ENCODE measurements at places on chromosomes 4 and X.
A peak's percentile ranks its signal among the peaks of the same experiment; 100 is the strongest.

GRCh38 chr4:78032446-78032845 lies 24.7 kb upstream of the FRAS1 start:
- peak; percentile 99 for DNase-seq

GRCh38 chrX:40060356-40060845 lies 37.4 kb downstream of the BCOR start:
- no peak for DNase-seq

DNA sequence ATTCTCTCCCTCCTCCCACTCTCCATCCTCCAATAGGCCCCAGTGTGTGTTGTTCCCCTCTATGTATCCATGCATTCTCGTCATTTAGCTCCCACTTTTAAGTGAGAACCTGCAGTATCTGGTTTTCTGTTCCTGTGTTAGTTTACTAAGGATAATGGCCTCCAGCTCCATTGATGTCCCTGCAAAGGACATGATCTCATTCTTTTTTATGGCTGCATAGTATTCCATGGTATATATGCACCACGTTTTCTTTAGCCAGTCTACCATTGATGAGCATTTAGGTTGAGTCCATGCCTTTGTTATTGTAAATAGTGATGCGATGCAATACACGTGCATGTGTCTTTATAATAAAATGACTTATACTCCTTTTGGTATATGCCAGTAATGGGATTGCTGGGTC lies 100.3 kb upstream of the USP9X start:
- DNase-seq: no peak

DNA sequence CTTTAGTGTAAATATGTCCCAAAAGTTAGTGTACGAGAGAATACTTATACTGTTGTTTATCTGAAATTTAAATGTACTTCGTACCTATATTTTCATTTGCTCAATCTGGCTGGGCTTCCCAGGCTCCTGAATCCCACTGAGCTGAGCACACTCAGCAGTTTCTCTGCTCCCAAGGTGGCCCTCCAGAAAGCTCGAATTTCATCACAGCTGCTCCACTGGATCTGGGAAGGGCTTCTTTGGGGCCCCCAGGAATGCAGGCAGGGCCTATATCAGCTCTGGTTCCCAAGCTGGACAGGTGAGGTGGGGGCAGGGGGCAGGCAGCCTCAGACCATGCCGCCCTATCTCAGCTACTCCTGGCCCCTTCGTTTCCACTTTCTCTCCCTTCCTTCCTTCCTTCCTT lies 1.5 kb upstream of the FATE1 start:
- DNase-seq: no peak

DNA sequence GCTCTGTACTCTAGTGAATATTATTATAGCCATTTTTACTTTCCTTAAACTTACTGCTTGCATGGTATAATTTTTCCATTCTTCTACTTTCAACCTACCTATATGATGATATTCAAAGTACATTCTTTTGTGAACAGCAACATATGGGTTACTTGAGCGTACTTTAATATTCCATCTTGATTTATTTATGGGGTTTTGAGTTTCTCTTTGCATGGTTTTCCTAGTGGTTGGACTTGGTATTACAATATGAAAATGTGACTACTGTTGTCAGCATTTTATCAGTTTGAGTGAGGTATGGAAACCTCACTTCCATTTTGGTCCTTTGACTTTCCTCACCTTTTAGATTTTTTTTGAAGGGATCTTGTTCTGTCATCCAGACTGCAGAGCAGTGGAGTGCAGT lies 35.9 kb downstream of the ADGRG4 start:
- DNase-seq: no peak

GRCh38 chrX:79138658-79139241 lies 5.7 kb upstream of the GPR174 start:
- DNase-seq: no peak

GRCh38 chrX:41858161-41858775 lies 65.1 kb downstream of the CASK start:
- DNase-seq: no peak

DNA sequence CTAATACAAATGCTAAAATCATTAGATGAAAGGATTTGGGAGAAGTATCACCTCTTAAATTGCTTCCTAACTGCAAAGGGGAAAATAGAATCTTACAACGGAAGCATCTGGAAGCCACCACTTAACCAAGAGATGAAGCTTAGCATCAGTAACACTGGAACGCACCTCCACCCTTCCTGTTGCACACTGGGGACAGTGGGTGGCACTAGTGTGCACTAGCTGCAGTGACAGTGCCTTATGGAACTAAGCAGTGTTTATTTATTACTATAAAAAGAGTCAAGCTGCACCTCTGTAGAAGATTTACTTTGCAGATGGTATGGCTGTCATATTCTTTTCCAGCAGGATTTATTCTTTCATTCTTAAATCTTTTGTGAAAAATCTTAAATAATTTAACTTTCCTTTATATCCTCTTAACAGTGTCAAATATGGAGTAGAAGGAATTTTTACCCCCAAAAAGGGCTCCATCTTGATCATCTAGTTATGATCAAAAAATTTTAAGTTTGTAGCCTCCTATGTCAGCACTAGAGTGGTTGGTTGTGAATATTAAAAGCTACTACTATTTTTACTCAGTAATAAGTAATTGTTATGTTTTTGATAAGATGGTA lies 76.7 kb downstream of the SCD5 start:
- DNase-seq: peak; percentile 51

DNA sequence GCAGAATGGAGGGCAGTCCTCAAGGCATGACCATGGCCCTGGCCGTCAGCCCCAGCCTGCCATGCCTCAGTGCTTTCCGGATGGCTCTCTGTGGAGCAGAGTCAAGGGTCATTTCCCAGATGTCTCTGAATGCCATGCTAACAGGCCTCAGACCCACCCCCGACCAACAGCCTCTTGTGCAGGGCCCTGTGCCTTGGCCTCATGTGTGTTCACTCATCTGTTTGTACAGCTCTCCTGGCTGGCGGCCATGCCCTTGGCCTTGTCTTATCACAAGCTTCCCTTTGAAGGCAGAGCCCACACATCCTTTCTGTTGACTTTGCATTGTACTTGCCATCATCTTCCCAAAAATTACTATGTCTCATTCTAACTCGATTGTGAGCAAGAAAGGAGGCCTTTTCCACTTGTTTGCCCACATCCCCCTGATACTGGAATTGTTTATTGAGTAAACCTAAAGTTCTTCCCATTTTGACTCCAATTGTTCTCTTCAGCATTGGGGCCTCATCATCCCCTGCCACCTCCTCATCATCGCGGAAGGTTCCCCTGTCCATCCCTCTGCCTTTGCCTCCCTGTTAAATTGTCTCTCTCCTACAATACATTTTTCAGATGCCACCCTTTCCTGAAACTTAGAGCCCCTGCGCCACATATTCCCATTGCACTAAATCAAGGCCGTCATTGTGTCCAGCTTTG lies 6.3 kb downstream of the CA5B start:
- DNase-seq: no peak

DNA sequence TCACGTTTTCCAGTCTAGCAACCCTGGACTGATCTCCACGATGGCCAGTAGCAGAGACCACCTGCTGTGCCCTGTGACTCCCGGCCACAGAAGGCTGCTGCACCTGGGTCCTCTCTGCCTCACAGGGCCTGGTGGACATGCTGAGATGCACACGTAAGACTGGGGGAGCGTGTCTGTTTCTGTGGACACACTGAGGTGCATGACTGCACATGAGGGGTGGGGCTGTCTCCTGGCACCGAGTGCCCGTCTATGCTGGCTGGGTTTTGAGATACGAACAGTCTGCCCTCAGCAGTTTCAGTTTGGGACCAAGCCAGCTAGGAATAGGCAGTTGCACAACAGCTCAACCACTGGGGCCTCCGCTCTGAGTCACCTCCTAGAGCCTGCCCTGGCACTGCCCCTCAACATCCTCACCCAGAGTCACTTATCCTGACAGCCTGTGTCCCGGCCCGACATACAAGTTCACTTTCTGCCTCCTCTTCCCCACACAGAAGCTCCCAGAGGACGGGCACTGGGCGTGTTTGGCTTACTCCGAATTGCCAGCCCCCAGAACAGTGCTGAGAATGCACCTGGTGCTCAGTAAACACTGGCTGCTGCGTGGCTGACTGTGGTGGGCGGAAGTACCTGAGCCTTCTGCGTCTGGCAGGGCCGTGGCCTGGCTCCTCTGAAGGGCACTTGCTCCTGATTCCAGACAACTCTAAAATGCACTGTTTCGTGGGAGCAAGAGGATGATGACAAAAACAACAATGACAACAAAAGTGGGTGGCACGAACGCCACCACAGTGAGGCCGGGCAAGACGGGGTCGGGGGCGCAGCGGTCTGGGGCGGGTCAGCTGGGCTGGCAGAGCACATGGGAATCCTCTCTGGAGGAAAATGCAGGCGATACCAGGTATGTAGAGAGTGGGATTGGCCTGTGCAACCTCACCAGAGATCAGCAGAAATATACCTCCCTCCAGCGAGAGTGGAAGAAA lies 30.9 kb downstream of the RNF212 start:
- DNase-seq: no peak

Measured in NCI-H1436 (cell line).